Heart left ventricle (tissue), 16 donors: ENCODE measurements at places on chromosomes 4 and X.

DNA sequence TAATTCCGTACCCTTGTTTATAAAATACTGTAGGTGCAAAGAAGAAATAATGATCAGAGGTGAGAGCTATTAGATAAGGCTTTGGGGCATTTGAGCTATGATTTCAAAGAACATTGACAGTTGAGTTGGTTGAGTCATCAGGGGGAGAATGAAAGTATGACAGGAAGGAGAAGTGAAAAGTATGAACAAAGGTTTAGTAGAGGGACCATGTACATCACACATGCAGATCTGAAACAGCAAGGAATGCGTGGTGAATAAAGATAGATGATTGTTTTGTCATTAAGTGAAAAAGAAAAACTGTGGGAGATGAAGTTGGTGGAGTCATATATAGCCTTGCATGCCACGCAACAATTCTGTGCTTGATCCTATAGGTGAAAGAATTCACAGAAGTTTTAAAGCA, 163.1 kb downstream of the ARAP2 start:
- no peak for DNase-seq
- no peaks in the 10 kb centered on the region for H3K27me3 ChIP-seq
- no peak overlapping the region for H3K27ac ChIP-seq
- H3K4me1 ChIP-seq: no peaks in the 10 kb centered on the region
- no peak overlapping the region for H3K4me3 ChIP-seq

DNA sequence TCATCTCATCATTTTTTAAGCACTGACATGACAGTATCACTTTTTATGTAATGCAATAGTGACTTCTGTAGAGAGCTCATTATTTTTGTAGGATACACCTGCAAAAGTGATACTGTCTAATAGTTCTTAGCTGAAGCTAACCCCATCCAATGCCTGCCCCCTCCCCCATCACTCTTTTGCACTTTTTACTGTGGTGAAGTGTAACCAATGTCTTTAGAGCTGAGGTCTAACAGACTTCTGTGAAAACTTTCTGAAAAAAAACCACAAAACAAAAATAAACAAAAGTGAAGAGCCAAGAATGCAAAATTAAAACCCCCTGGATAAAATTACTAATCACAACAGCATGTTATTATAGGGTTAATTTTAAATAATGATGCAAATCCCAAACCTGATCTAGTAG, 301.1 kb downstream of the ANK2 start:
- H3K27me3 ChIP-seq: no peaks in the 10 kb centered on the region
- H3K4me1 ChIP-seq: peaks cover 10% of the 10 kb centered on the region
- no peak overlapping the region for H3K27ac ChIP-seq
- H3K36me3 ChIP-seq: no peaks in the 10 kb centered on the region

DNA sequence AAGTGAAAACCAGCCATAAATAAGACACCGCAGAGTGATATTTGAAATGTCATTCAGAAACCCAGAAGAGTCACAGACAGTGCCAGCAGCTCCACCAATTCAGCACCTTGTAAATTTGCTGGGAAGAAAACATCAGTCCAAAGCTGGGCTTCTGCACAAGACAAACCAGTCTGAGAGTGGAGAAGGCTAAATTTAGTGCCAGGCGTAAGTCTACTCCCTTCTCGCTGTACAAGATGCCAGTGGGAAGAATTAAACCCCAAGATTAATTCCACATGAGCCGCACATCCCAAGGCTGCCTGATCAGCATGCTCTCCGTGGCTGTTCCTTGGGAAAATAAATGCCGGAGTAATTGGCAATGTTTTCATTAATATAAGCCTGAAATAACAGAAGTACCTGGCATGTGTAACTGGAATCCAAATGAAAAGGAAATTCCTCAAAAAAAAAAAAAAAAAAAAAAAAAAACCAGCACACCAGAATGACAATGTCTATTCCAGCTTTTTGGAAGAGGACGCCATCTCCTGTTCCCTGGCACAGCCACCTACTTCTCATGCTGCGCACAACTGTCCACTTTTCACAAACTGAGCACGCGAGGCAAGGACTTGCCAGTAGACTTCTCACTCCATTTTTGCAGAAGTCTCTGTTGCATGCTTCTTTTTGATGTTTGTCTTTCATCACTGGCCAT, 95.5 kb downstream of the NSUN7 start:
- H3K36me3 ChIP-seq: no peaks in the 10 kb centered on the region
- peaks cover 12% of the 10 kb centered on the region for H3K4me1 ChIP-seq

DNA sequence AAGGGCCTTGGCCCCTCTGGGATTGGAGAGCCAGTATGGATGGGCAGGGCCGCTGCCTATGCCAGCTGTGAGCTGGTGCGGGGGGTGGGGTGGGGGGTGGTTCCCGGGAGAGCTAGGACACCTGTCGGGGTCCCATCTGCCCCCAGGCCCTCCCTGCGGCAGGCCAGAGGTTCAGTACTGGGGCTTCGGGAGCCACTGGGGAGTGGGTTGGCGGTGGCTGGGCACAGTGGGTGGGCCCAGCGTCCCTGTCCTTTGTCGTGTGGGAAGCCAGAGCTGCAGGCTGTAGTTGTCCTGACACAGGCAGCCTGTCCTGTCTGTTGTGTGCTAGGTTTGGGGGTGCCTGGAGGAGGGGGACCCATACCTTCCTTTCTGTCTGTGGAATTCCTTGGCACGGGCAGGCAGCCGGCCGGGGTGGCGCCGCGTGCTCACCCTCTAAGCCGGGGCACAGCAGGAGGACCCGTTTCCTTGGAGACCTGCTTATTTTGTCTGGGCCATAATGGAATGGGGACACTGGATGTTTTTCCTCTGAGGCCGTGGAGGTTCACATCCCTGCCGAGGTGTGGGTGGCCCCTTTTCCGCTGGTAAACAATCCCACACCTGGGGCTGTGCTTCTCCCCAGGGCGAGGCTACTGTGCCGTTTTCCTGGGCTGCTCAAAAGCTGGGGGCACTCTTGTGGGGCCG, 14.8 kb downstream of the DOK7 start:
- H3K27ac ChIP-seq: no peak overlapping the region
- H3K4me1 ChIP-seq: peaks cover 12% of the 10 kb centered on the region
- no peaks in the 10 kb centered on the region for H3K36me3 ChIP-seq
- DNase-seq: no peak
- H3K4me3 ChIP-seq: no peak overlapping the region

- DNase-seq: no peak
- no peaks in the 10 kb centered on the region for H3K36me3 ChIP-seq
- H3K27ac ChIP-seq: no peak overlapping the region
- H3K4me3 ChIP-seq: no peak overlapping the region
These were observed 25.5 kb upstream of the FHL1 start for GRCh38 chrX:136121788-136122187.

DNA sequence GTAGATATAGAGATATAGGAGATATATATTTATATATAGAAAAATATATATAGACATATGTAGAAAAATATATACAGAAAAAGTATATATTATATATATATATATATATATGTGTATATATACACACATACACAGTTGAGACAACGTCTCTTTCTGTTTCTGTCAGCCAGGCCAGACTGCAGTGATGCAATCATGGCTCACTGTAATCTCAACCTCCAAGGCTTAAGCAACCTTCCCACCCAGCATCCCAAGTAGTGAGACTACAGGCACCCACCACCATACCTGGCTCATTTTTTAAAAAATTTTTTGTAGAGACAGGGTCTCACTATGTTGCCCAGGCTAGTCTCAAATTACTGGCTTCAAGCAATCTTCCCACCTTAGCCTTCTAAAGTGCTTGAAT, 426.3 kb downstream of the GPM6A start:
- no peak overlapping the region for H3K27ac ChIP-seq
- H3K4me3 ChIP-seq: no peak overlapping the region
- H3K27me3 ChIP-seq: no peaks in the 10 kb centered on the region

GRCh38 chr4:180832073-180832472, 1411.1 kb upstream of the TENM3 start:
- no peaks in the 10 kb centered on the region for H3K27me3 ChIP-seq
- H3K4me3 ChIP-seq: no peak overlapping the region
- DNase-seq: no peak
- H3K4me1 ChIP-seq: no peaks in the 10 kb centered on the region

DNA sequence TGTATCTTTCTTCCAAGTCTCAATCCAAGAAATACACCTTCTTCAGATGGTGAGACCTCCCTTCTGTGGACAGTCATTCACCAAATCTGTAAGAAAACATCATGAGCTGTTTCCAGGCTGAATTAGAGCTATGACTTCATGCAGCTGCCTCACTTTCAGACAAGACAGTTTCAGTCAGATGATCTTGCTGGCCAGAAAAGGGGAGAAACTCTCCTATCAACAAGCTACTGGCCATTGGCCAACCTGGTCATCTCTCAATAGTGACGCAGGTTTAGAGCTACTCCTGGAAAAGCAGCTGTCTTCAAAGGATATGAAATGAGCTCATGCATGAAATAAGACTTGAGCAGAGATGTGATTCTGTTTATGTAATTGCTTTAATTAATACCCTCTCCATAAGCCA, 69.6 kb upstream of the NDP start:
- no peak overlapping the region for H3K27ac ChIP-seq
- H3K4me3 ChIP-seq: no peak overlapping the region

GRCh38 chrX:22575161-22575845, 302.6 kb downstream of the CBLL2 start:
- DNase-seq: no peak
- H3K4me1 ChIP-seq: no peaks in the 10 kb centered on the region
- H3K27me3 ChIP-seq: no peaks in the 10 kb centered on the region
- H3K36me3 ChIP-seq: no peaks in the 10 kb centered on the region
- H3K4me3 ChIP-seq: no peak overlapping the region

- no peak for DNase-seq
- no peaks in the 10 kb centered on the region for H3K36me3 ChIP-seq
- H3K27me3 ChIP-seq: no peaks in the 10 kb centered on the region
- H3K4me1 ChIP-seq: no peaks in the 10 kb centered on the region
- H3K27ac ChIP-seq: no peak overlapping the region
These were observed 70.5 kb upstream of the ESX1 start for GRCh38 chrX:104325213-104325585.

- H3K4me3 ChIP-seq: no peak overlapping the region
- no peaks in the 10 kb centered on the region for H3K27me3 ChIP-seq
- DNase-seq: no peak
- H3K27ac ChIP-seq: no peak overlapping the region
These were observed 152.2 kb downstream of the TACR3 start for GRCh38 chr4:103567591-103567990.

- H3K4me1 ChIP-seq: no peaks in the 10 kb centered on the region
- H3K4me3 ChIP-seq: no peak overlapping the region
- H3K27ac ChIP-seq: no peak overlapping the region
These were observed 44.0 kb upstream of the IGFBP7 start for GRCh38 chr4:57154191-57154590.

GRCh38 chr4:13611283-13611842, 16.2 kb downstream of the BOD1L1 start:
- H3K36me3 ChIP-seq: peaks cover 46% of the 10 kb centered on the region
- no peaks in the 10 kb centered on the region for H3K27me3 ChIP-seq
- no peaks in the 10 kb centered on the region for H3K4me1 ChIP-seq
- DNase-seq: no peak
- H3K4me3 ChIP-seq: no peak overlapping the region

- H3K27me3 ChIP-seq: no peaks in the 10 kb centered on the region
- no peaks in the 10 kb centered on the region for H3K36me3 ChIP-seq
- H3K4me1 ChIP-seq: no peaks in the 10 kb centered on the region
These were observed 258.1 kb upstream of the NOCT start for GRCh38 chr4:138757432-138757831.

DNA sequence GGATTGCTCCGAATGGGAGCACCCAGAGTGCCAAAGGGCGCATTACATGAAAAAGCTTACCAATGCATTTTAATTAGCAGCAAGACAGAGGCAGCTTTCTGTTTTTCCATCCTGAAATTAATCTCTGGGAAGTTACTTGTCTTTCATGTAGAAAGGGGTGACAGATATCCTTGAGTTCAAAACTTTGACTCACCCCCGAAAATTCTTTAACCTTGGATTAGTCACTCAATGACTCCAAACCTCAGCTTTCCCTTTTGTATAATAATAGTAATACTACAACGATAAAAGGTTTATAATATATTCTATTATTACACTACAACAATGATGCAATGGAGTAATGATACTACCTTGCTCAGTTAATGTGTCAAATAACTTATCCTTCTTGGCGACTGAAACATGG, 126.3 kb downstream of the ADAMTS3 start:
- no peak overlapping the region for H3K27ac ChIP-seq
- no peaks in the 10 kb centered on the region for H3K4me1 ChIP-seq
- H3K4me3 ChIP-seq: no peak overlapping the region

DNA sequence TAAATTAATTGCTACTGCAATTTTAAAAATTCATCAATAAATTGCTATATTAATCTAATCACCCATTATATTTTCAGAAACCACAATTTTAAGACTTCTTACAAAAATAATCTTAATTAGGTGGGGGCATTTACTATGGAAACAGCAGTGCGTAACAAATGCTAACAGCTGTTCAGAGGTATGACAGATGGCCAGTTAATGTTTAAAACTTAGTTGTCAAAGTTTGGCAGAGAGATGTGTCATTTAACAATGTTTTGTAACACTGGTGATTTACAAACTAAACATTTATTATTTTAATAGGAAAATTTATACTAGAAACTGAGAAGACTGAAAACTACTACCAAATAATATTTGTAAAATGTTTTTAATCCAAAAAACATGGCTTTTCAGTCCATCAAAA, 85.2 kb upstream of the GPR34 start:
- no peak for DNase-seq
- no peak overlapping the region for H3K27ac ChIP-seq
- H3K4me1 ChIP-seq: peaks cover 11% of the 10 kb centered on the region
- no peak overlapping the region for H3K4me3 ChIP-seq
- no peaks in the 10 kb centered on the region for H3K36me3 ChIP-seq

DNA sequence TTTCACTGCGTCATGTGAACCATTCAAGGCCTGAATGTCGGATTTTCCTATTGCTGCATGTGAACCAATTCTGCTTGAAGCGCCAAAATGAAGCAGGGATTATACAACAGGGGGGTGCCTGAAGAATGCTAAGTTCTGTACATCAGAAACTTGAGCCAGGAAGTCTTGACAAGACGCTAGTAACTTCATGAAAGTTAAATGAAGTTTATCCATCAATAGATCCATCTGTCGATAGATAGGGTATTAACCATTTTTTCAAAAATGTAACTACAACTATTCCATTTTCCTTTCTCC, 590 bp upstream of the NAF1 start:
- H3K4me3 ChIP-seq: peak overlapping the region; percentile 81
- no peak for DNase-seq
- H3K4me1 ChIP-seq: peaks cover 23% of the 10 kb centered on the region
- H3K27me3 ChIP-seq: no peaks in the 10 kb centered on the region
- H3K27ac ChIP-seq: peak overlapping the region; percentile 89

DNA sequence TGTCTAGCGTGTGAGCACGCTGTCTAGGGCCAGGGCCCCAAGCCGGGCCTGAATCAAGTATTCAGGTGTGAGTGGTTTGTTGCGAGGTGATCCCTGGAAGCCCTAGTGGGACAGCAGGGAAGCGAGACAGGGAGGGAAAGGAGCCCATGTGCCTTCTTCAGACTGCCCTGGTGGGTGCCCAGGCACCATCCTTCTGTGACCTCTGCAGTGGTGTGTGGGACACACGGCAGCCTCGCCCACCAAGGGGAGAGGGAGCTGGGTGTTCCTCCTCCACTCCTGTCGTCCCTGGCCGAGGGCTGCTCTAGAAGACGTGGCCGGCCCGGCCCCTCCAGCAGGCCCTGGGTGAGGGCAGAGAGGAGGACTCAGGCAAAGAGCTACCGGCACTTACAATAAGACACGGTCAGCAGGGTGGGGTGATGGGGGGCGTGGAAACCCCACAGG, 47.4 kb downstream of the HTRA3 start:
- no peaks in the 10 kb centered on the region for H3K27me3 ChIP-seq
- H3K36me3 ChIP-seq: no peaks in the 10 kb centered on the region
- peak overlapping the region; percentile 19 for H3K27ac ChIP-seq
- no peak overlapping the region for H3K4me3 ChIP-seq
